ENCODE measurements at places on chromosomes 6 and 20.

- DNase-seq, result no peak
Measured at GRCh38 chr20:48583801-48584200, 244.0 kb downstream of the PREX1 start.

GRCh38 chr6:31652925-31653724 lies 664 bp upstream of the BAG6 start:
- DNase-seq, result no peak

DNA sequence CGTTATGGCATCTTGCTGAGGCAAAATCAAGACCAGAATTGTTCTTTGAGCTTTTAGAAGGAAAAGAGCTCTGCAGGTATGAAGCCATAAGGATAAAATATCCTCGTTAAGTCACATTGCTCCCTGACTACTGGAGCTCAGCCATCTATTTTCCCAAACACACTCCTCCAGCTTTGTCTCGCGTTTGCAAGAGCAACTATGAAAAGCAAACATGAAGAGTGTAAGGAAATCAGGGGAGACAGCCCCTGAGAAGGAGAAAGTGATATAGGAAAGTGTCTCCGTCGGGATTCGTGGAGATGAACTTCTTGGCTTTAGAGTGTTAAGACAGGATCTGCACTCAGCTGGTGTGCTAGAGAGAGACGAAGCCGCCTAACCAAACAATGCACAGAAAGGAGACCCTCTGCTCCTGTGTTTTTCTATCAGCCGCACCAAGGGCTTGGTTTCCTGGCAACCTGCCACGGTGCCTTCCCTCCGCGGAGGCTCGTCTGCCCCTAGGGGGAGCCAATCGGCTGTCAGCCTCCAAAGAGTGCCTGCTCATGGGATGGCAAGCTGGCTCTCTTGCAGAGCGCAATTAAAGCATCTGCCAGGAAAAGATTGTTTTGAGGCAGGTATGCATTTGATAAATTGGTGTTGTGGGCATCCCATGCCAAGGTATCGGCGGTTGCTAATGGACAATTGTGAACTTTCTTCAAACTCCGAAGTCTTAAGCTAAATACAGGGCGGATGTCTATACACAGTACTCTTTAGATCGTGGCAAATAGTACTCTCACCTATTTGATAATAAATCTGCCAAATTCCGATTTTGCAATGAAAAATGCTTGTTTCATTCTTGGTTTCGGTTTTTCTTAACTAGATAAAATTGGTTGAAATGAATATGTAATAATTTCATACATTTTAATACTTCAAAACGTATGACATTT lies 603.2 kb downstream of the RNF144B start:
- no peak for DNase-seq

DNA sequence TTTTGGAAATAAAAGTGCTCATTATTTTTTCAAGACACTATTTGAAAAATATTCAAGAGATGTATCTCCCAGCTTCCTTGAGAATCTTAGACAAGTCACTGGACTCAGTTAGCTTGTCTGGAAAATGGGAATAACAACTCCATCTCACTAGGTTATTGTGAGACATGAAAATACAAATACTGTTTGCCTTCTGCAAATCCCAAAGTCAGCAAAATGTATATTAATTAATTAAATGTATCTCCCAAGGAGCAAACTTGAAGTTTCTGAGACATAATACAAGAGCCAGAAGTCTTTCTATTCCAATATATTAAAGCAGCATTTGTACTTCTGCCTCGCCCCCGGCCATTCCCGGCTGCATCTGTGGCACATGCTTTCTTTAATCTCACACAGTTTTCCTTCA lies 54.6 kb upstream of the ID4 start:
- no peak for DNase-seq

DNA sequence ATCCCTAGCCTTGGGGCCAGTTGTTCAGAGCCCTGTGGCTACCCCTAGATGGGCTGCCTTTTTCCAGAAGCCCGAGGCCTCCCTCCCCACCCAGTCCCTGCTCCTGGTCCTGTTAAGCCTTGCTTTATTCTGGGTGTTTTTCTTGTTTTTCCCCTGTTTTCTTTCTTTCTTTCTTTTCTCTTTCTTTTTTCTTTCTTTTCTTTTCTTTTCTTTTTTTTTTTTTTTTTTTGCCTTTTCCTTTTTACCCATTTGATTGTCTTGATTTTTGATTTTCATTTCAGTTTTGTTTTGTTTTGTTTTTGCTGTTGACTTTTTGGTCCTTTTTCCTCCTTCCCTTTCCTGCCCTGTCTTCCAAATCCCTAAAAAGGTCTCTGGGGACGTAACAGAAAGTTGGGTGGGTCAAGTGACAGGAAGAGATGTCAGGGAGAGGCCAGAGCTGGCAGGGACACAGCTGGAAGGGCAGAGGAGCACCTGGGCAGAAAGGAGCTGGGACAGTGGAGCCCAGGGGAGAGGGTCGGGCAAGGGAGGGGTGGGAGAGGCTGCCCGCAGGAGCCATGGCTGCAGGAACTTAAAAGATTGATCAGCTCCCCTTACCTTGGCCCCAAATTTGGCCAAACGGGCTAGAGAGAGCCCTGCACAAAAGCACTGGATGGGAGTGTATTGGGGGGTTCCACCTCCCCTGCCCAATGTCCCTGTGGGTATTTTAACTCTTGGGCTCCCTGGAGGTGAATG lies 27.6 kb downstream of the MYH7B start:
- DNase-seq, result no peak
